ENCODE measurements at places on chromosomes 11 and 22. TPM values are rescaled to one million over a fixed set of nuclear protein-coding genes. Genes with fewer than 3 reads are reported as not detected.

OR4D5 gene
- total RNA-seq = not detected

FXYD6 gene
- 75.3 TPM for total RNA-seq

GRIA4 gene
- total RNA-seq = not detected

APOBEC3F gene
- 3.1 TPM for total RNA-seq

KCNJ1 gene
- not detected for total RNA-seq

OR4A47 gene
- not detected for total RNA-seq

GATD1 gene
- 29.6 TPM for total RNA-seq

DNA sequence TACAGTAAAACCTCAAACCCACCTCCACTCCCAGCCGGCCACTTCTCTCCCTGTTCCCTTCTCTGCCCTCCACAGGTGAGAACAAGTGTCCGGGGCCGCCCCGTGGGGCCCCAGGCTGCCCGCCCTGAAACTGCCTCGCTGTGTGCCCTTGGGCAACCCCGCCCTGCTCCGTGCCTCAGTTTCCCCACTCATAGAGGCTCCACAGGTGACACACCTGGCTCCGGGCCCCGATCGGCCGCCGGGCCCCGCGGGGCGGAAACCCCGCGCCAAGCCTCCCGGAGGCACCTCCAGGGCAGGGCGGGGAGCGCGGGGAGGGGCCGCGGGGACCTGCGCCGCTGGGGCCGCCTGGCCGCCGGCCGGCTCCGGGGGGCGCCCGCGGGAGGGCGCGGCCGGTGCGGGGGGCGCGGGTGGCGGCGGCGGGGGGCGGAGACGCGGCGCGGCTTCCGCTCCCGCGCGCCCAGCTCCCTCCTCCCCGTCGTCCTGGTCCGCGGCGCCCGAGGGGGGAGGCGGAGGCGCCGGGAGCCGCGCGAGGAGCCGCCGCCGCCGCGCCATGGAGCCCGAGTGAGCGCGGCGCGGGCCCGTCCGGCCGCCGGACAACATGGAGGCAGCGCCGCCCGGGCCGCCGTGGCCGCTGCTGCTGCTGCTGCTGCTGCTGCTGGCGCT lies at the start of gene LRP5:
TSS of gene LRP5 (plus strand) at position 475 of the 663 bp plus-strand sequence. CDS start at position 599, 124 bp downstream.
- ATAC-seq = peak; percentile 54

- ATAC-seq = no peak
These were observed 100.2 kb downstream of the TBC1D22A start for GRCh38 chr22:46862418-46863324.

GRCh38 chr22:22157348-22157725 lies 87.2 kb upstream of the VPREB1 start:
- no peak for ATAC-seq

GRCh38 chr11:97354576-97354975 lies 964.8 kb downstream of the JRKL start:
- ATAC-seq = no peak

GRCh38 chr11:9664276-9665171 lies 647 bp downstream of the SWAP70 start:
- peak; percentile 69 for ATAC-seq

DNA sequence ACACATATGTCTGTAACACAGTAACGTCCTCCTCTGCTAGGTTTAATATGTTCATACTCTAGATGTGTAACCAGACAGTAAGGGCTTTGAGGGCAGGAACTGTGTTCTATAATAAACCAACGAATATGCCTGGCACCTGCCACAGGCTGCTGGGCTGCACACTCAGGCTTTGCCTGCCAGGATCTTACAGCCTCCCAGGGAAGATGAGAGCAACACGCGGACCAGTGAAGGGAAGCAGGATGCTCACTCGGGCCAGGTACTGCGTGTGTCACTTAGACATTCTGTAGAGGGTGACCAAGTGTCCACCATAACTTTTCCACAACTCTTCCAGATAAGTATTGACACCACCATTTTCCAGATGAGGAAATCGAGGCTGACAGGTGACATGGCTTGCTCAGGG lies 21.7 kb upstream of the BAIAP2L2 start:
- no peak for ATAC-seq

- ATAC-seq = peak; percentile 63
These were observed 6.7 kb upstream of the CCDC90B start for GRCh38 chr11:83292709-83293456.
